Ascending aorta (tissue), 2 donors: ENCODE measurements at places on chromosomes 5 and 9.

GRCh38 chr9:135605238-135605781 is 34.0 kb downstream of the GLT6D1 start:
- no peak for DNase-seq

GRCh38 chr5:34604119-34604675 is 51.9 kb upstream of the RAI14 start:
- DNase-seq = no peak

GRCh38 chr9:5917888-5918287 is 27.2 kb downstream of the MLANA start:
- no peak for DNase-seq

- no peak for DNase-seq
These were observed 560.0 kb downstream of the BRINP1 start for GRCh38 chr9:118809160-118809625.

GRCh38 chr9:34891386-34891785 is 66.7 kb upstream of the PHF24 start:
- DNase-seq = no peak

DNA sequence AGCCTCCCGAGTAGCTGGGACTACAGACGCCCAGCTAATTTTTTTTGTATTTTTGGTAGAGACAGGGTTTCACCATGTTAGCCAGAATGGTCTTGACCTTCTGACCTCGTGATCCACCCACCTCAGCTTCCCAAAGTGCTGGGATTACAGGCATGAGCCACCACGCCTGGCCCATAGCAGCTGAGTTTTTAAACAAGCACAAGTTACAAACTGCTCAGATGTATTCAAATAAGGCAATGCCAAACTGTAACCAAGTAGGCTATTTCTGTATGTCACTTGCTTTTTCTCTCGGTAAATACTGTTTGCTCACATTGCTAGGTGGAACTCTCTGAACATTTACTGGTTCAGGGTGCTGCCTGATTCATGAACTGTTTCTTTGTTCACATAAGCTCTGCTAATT is 799.3 kb upstream of the NUDT12 start:
- DNase-seq = no peak

GRCh38 chr9:36191290-36191645 is 547 bp downstream of the CLTA start:
- no peak for DNase-seq

- DNase-seq = peak; percentile 79
These were observed 1.1 kb upstream of the ANXA2R start for GRCh38 chr5:43041110-43041668.

DNA sequence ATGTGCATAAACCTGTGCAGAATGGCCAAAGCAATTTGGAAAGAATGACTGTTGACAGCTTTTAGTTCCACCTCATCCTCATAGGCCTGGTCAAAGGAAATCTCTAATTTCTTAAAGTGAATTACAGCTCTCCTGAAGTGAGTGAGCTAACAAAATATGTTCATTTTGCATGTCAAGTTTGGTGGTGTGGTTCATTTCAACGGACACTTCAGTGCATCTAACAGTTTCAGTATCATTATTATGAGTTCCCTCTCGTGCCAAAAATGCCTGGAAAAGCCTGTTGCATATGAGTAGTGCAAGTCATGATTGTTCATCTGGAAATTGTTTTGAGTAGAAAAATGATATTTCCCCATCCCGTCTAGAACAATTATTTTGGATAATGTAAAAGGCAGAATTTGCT is 53.2 kb upstream of the HMHB1 start:
- DNase-seq = no peak

DNA sequence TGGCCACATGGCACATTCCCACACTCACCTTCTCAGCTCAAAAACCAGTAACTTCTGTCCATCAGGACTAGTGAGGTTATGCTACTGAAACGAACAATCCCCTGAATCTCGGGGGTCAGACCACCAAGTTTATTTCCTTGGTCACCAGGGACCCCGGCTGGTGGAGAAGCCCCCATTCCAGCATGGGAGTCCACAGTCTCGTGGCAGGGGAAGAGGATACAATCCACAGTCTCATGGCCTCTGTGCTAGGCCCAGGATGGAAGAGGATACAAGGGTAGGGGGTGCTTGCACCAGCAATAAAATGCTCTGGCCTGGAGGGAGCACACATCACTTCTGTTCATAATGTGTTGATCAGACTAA is 7.4 kb upstream of the CARD19 start:
- peak; percentile 11 for DNase-seq

- no peak for DNase-seq
These were observed 95.5 kb downstream of the CAMSAP1 start for GRCh38 chr9:135811801-135812200.

DNA sequence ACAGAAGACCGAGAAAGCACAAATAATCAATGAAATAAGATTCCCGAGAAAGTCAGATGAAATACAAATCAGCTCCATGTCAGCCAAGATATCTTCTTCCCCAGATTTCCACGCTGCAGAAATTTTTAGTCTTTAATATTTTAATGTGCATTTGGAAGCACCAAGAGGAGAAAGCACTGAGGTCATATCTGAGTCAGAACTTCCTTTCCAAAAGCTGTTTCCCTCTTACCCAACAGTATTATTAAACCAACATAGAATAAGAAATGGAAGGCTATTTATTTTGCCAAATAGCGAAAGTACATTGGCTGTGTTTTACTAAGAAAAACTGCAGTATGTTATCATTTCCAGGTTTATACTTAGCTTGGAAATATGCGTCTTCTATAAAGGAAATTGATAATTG is 772.1 kb upstream of the CDH9 start:
- no peak for DNase-seq

DNA sequence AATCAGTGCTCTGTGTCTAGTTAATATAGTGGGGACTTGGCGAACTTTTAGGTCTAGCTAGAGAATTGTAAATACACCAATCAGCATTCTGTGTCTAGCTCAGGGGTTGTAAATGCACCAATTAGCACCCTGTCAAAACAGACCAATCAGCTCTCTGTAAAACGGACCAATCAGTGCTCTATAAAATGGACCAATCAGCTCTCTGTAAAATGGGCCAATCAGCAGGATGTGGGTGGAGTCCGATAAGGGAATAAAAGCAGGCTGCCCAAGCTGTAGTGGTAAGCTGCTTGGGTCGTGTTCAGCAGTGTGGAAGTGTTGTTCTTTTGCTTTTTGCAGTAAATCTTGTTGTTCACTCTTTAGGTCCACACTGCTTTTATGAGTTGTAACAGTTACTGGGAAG is 3.6 kb upstream of the OTULINL start:
- no peak for DNase-seq

DNA sequence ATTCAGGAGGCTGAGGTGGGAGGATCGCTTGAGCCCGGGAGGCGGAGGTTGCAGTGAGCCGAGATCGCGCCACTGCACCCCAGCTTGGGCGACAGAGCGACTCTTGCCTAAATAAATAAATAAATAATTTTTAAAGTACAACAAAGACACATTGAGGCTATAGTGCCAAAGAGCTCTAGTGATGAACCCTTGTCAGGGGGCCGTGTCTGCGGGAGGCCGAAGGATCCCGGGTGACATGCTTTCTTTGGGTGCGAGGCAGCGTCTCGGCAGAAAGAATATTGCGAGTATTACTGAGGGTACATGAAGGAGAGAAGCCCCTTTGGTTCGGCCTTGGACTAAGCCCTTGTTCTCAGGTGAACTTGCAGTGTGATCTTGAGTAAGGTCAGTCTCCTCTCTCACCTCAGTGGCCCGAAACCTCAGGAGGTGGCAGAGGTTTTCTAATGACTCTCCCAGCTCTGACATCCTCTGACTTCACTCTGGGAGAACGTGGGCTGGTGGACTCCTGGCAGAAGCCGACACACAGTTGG is 397 bp upstream of the RECK start:
- DNase-seq = no peak

DNA sequence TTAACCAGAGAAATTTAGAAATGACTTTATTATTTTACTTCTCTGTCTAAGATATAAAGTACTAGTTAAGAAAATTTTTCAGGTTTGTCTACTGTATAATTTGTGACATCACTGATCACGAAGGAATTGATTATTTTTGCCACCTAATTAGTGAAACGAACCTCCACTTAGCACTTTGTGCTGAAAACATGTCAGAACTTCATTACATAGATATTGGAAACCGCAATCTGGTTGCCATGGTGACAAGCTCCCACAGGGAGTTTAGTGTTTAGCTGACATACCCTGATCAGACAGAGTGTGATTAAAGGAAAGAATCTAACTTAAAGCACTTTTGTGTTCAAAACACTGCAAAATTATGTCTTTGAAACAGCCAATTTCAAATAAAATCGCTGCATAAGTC is 668.4 kb upstream of the CCNG1 start:
- DNase-seq = no peak

GRCh38 chr9:5436441-5436840 is 1.3 kb downstream of the PLGRKT start:
- no peak for DNase-seq

GRCh38 chr9:124665391-124666058 is 105.6 kb downstream of the NR6A1 start:
- DNase-seq = no peak

- DNase-seq = peak; percentile 82
These were observed 75.0 kb downstream of the TNC start for GRCh38 chr9:115042781-115043509.

- DNase-seq = no peak
These were observed 120.5 kb downstream of the NFIB start for GRCh38 chr9:14193328-14193990.

GRCh38 chr5:120817044-120817985 is 353.2 kb downstream of the PRR16 start:
- DNase-seq = no peak

DNA sequence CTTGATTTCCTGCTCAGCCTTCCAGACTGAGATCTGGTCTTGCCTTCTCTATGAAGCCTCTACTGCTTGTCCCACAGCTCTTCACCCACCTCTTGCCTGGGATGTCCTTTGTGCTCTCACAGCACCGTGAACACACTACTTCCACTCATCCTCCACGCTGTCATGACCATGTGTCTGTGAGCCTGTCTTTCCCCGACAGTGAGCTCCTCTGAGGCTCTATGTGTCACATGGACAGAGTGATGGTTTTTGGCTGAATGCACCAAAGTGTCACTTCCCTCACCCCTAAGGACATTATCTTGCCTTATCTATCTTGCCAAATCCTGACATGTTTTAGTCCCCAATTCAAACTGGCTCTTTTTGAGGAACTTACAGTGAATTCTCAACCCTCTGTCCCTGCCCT is 11.3 kb downstream of the PHYKPL start:
- DNase-seq = no peak

GRCh38 chr5:126595486-126596083 is 566 bp upstream of the ALDH7A1 start:
- no peak for DNase-seq

GRCh38 chr9:136620441-136621018 is 42.2 kb upstream of the EGFL7 start:
- no peak for DNase-seq

GRCh38 chr5:90131383-90132133 is 278.0 kb downstream of the CETN3 start:
- DNase-seq = no peak

DNA sequence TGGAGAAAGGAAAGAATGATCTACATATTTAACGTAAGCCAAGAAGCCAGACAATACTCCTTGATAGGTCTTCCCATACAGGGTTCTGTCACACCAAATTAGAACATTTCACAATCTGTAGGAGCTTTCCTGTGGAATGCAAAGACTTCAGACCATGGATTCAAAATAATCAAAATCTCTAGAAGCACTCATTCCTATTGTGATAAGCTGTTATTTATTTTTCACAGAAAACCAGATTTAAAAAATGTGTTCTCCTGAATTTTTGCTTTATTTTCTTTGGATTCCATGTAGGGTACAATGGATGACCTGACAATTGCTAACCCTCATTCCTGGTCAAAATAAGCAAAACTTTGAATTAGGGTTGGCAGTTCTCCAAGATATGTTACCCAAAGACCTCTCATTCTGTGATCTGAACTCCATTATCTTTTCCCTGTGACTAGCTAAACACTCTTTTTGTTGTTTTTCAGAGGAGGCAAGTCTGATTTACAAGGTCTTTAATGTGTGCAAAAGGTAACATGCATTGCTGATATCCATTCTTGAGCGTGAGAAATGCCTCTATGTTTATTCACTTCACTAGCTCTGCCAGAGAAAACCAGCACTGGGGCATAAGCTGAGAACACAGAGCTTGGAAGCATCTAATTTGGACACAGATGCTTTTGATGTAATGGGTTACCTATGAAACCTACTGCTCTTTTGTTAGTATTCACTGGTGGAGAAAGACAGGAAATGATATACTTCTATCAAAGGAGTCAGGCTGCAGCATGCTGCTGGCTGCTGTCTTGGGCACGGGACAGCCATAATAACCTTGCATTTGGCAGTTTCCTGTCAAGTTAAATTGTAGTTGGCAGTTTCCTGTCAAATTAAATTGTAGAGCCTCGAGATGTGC is 31.4 kb downstream of the ACTBL2 start:
- no peak for DNase-seq

DNA sequence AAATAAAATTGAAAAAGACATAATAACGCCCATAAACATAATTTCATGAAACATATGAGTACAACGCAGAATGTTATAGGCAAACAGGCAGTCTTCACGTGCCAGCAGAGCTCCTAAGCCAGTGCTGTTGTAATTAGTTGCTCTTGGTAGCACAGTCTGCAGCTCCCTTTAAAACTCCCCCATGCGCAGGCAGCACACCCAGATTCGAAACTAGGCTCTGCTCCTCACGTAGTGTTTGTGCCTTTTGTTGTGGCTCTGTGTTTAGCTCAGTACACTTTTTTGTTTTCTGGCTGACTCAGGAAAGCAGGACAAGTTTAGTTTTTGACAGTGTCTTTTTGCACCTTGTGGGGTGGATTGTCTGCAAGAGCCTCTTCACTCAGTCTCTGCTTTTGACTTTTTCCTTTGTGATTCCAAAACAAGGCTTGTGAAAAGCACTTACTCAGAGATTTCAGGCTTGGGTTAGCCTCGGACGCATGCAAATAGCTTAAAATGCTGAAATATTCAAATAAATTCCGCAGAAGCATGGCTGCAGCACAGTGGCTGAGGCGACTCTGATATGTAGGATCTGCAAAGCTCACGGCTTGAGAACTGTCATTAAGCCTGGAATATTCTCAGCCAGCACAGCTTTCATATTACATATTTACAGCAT is 113.6 kb downstream of the IRX1 start:
- DNase-seq = no peak

DNA sequence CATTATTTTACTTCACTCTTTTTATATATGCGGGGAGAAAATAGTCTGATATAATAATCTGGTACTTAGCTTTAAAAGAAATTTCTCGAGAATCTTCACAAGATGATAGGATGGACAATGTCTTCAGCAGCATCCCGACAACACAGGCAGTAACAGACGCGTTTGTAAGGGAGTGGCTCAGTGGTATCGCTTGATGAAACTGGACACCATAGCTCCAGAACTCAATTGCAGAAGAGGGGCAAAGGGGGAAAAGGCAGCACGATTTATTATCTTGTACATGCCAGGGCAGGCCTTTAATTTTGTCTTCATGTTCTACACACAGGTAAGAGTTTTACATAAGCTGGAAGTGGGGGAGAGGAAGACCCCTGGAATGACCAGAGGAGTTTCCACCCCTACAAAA is 15.7 kb downstream of the IL4 start:
- DNase-seq = no peak

DNA sequence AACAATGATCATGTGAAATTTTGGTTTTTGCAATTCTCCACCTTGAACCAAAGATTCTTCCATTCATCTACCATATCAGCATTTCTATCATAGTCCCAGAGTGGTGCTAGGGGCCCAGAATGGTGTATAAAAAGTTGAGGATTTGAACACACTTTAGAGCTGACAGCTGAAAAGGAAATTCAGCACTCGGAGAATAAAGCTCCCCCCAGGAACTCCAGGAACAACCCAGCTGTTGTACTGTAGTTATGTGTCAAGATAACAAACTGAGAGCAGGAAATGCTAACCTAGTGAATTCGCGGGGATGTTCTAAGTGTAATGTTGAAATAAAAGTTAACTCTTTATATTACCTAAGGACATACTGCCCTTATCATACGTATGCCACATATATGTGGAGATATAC is 216.7 kb downstream of the NFIB start:
- DNase-seq = no peak
